ENCODE measurements at places on chromosomes 11 and 22.

- no peak for DNase-seq
Observed at GRCh38 chr11:98600786-98601773, 419.7 kb upstream of the CNTN5 start.

GRCh38 chr11:82837650-82838049, 62.6 kb downstream of the PRCP start:
- no peak for DNase-seq

DNA sequence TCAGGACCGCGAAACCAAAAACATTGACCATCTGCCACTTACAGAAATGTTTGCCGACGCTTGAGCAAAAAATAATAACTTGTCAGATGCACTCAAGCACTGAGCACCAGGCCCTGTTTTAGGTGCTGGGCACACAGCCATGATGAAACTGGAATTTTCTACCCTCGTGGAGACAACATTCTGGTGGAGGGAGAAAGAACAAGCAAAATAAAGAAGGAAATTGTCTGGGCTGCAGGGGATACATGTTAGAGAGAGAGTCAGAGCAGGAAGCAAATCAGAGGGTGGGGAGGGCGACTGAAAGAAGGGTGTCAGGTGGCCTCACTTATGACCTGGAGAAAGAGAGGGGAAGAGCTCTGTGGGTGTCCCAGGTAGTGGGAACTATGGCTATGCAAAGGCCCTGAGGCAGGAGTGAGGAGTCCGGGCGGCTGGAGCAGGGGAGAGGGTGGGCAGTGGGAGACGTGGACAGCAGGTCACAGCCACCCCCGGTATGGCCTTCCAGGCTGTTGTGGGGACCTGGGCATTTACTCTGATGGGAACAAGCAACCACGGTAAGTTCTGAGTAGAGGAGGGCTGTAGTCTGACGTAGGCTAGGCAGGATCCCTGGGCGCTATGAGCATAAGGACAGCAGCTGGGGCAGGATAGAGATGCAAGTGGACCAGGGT, 78.8 kb downstream of the MYEOV start:
- no peak for DNase-seq

- no peak for DNase-seq
Observed at GRCh38 chr11:17508306-17508705, 31.7 kb upstream of the ABCC8 start.

DNA sequence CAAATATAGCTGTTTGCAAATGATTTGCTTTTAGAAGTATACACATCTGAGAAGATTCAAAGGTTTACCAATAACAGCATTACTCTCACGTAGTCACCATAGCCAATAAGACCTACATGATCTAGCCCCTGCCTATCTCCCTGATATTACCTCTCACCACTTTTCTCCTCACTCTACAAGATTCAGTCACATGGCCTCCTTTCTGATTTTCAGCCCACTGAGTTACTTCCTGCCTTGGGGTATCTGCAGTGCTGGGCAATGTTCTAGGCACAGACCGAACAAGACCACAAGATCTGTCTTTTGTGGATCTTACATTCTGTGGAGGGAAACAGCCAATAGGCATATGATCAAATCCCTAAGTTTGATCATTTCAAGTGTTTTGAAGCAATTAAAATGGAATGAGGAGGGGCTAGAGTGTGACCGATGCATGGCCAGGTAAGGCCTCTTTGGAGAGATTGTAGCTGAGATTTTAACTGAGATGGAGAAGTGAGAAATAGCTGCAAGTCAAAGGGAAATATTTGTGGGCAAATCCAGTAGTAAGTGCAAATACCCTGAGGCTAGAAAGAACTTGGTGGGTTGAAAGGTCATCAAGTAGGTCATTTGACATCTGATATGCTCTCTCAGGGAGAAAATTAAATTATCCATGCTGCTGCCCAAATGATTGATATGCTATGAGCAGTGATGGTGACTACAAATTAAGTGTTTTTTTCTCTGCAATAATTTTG, 43.1 kb downstream of the ARL14EP start:
- no peak for DNase-seq

DNA sequence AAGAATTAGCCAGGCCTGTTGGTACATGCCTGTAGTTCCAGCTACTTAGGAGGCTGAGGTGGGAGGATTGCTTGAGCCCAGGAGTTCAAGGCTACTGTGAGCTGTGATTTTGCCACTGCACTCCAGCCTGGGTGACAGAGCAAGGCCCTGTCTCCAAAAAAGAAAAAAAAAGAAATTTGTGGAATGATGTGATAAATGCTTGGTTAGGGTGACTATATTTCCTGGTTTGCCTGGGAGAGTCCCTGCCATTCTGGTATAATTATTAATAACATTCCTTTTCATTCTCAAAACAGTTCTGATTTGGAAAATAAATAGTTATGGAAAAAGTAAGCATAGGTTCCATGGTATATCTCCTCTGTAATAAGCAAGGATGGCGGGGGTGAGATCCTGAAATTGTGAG, 74.8 kb downstream of the SWAP70 start:
- DNase-seq: no peak

- DNase-seq: no peak
Observed at GRCh38 chr22:36291831-36292740, 39.2 kb downstream of the APOL1 start.

- DNase-seq: no peak
Observed at GRCh38 chr11:114478768-114479167, 39.5 kb downstream of the REXO2 start.

- DNase-seq: no peak
Observed at GRCh38 chr11:20934516-20934915, 265.1 kb downstream of the NELL1 start.

DNA sequence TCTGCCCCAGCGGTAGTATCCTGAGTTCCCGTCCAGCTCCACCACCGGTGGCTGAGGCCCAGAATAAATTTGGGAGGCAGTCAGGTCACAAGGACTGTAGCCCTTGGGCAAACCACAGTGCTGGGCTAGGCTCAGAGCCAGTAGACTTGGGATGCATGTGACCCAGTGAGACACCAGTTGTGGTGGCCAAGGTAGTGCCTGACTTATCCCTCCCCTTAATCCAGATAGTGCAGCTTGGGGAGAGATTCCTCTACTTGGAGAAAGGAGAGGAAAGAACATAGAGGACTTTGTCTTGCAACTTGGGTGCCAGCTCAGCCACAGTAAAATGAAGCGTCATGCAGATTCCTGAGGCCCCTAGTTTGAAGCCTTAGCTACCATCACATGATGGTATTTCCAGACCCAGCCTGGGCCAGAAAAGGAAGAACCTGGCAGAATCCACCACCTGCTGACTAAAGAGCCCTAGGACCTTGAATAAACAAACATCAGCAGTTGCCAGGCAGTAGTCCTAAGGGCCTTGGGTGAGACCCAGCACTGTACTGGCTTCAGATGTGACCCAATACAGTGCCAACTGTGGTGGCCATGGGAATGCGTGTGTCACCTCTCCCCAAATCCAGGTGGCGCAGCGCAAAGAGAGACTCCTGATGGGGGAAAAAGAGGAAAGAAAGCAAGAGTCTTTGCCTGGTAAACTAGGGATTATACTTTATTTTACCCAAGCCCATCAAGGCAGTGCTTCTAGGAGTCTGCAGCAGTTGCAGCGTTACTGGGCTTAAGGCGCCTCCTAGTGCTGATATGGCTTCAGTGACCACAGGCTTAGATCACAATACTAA, 17.0 kb upstream of the DDX10 start:
- peak; percentile 22 for DNase-seq

DNA sequence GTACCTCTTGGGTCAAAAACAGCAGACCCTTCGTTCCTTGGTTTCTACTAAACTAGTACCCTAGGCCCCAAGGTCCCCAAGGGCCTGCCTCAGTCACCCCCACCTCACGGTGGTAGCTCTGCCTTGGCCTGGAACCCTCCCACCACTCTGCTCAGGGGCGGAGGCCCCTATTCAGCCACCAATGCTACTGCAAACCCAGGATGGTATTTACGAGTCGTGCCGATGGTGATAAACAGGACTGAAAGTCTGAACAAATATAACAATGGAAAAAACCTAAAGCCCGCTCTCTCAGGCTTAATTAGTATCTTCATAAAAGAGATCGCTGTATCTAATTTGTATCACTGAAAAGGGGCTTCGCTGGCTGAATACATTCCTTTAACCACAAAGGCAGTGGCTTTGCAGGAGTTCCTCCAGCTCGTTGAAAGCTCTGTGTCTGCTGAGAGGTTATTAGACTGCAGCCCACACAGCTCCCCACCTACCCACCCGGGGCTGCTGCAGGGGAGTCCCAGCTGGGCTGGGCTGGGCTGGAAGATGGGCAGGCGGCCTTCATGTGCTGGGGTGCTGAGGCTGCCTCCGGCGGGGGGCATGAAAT, 15.2 kb downstream of the SHISAL1 start:
- DNase-seq: no peak

DNA sequence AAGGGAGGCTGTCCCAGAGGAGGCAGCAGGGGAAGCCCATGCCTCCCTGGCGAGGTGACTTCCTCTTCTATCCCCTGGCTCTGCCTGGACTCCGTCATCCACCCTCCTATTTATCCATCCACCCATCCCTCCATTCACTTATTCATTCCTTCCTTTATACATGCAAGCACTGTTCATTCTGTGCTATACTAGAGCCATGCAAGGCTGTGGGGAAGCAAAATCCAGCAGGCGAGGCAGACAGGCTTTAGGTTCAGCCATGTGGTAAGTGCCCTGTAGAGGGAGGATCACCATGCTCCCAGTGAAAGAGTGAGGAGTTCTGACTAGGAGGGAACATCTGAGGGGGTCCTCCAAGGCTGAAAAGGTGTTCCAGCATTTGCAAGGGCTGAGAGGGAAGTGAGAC, 1.2 kb upstream of the NAALADL1 start:
- DNase-seq: no peak

- no peak for DNase-seq
Observed at GRCh38 chr11:116731821-116732220, 41.0 kb downstream of the BUD13 start.

GRCh38 chr11:88301488-88302140, 35.9 kb downstream of the CTSC start:
- no peak for DNase-seq

DNA sequence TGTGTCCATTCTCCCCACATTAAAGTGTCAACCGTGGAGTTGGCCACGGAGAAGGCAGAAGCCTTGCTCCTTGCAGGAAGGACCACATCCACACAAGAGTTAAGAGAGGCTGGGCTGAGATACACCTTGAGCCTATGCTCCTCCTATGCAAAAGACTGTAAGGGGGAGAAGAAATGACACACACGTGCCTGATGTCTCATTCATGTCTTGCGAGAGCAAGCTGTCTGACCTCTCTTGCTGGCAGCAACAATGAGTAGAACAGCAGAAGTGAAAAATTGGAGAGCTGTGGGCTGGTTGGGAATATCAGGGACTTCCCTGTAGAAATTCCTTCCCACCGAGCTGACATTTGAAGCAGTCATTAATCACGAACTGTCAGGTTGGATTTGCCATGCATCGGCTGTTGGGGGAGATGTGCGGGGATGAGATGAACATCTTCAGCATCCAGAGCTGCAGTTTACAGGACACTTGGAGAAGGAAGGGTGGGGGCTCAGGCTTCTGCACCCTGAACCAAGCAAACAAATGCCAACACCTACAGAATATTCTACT, 139.3 kb downstream of the MYO18B start:
- DNase-seq: no peak

GRCh38 chr22:28332410-28332809, 347.2 kb downstream of the TTC28 start:
- no peak for DNase-seq

- DNase-seq: no peak
Observed at GRCh38 chr22:43800970-43801369, 11.1 kb downstream of the EFCAB6 start.

DNA sequence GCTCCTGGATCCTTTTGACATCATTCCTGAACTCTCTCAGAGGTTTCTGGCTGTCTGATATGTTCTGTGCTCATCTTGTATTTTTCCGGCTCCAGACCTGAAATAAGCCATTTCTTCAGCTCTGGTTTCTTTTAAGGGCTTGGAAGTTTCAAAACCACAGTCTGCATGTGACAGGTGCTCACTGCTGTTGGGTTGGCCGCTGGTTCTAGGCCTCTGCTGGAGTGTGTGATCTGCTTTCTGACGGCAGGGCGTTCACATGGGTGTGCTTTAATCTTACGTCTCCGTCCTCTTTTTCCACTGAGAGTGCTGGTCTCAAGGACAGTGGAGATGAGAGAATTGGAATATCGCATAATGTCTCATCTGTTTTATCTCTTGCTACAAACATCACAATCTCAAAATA, 10.3 kb downstream of the ZBED4 start:
- DNase-seq: no peak

- DNase-seq: no peak
Observed at GRCh38 chr22:17322511-17322910, 46.7 kb upstream of the CECR2 start.

- no peak for DNase-seq
Observed at GRCh38 chr22:50078761-50079160, 6.5 kb downstream of the MLC1 start.

DNA sequence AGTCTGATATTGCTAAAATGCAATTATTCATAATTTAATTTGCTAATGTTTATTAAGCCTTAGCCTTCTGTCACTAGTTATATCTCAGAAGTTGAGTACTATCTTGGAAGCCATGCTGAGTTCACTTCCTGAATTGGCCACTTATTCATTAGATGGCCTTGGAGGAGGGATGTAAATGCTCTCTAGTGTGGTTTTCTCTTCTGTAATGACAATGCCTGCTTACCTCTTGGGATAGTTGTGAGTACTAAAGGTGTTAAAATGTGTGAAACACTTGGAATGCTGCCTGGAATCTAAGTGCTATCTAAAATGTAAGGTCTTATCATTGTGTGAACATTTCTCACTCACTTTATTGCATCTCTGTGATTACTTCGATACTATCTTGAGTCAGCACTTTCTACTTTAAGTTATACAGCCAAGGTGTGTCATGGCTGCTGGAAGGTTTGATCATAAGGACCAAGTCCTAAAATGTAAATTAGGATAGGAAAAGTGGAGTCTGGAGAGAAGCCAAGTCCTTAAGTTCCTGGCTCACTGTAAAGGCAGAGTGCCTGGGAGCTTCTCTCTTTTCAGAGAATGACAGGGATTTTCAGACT, 12.4 kb downstream of the GLYATL2 start:
- no peak for DNase-seq

- DNase-seq: no peak
Observed at GRCh38 chr11:64994318-64994717, 2.5 kb downstream of the BATF2 start.

GRCh38 chr11:93840180-93840579, 10.2 kb downstream of the VSTM5 start:
- no peak for DNase-seq

- no peak for DNase-seq
Observed at GRCh38 chr11:128235426-128235825, 351.9 kb downstream of the ETS1 start.

GRCh38 chr22:24405631-24406321, 21.6 kb upstream of the ADORA2A start:
- no peak for DNase-seq

GRCh38 chr11:132312161-132312560, 941.7 kb downstream of the NTM start:
- DNase-seq: no peak

DNA sequence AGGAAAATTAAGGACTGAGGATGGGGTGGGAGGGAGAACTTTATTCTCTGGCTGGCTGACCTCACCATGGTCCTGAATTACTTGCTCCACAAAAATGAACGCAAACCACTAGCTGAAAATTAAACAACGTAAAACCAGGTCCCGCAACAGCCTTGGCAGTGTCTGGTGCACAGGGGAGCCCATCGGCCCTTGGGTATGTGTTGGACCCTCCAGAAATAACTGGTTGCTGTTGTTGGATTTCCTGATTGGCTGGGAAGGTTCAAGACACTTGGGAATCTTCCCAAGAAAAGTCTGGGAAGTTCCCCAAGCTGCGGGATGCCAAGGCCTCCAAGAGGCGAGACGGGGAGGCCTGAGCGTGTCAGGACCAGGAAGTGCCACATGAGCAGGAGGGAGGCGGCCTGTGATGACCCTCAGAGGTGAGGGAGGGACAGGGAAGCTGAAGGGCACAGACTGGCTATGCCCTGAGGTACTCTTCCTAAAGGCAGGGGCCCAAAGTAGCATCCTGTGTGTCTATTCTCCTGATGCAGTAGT, 10.4 kb upstream of the RASL10A start:
- DNase-seq: no peak

Measured in activated CD4-positive, CD25-positive, alpha-beta regulatory T cell (primary cell).